ENCODE measurements at places on chromosomes 16 and 17.

- DNase-seq: no peak
These were observed 6.6 kb downstream of the NEUROD2 start for GRCh38 chr17:39600997-39601597.

- no peak for DNase-seq
These were observed 255.6 kb downstream of the HS3ST3A1 start for GRCh38 chr17:13346081-13346533.

GRCh38 chr16:24829153-24829552 lies 16.6 kb upstream of the SLC5A11 start:
- DNase-seq: no peak

- DNase-seq: no peak
These were observed 8.9 kb downstream of the UBTF start for GRCh38 chr17:44210342-44211192.

GRCh38 chr16:28040039-28040438 lies 23.5 kb downstream of the GSG1L start:
- DNase-seq: no peak

DNA sequence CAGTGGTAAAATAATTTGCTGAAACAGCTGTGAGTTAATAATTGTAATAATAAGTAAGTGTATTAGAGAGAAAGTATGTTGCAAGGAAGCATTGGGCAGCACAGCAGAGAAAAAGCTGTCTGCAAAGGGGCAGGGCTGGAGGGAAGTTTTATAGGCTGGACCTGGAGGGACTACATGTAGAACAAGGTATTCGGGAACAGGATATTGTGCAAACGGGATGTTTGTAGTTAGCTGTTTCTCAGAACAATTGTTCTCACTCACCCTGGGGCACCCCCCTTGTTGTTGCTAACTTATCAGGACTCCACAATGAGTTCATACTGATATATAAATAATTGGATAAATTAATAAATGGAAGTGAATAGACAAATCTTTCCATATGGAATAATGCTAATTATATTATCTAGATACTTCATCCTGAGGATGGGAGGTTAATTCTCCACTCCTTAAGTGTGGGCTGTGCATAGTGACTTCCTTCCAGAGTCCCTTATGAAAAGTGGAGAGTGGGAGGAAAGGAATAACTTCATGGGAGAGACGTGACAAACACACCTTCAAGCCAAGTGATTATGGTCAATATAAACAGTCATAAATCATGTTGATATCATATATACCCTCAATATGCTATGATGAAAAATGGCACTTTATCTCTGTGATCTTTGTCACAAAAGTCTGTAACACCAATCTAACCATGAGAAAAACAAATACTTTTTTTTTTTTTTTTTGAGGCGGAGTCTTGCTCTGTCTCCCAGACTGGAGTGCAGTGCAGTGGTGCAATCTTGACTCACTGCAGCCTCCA lies 85.4 kb downstream of the PPM1E start:
- no peak for DNase-seq

- DNase-seq: no peak
These were observed 42.3 kb downstream of the ABCC12 start for GRCh38 chr16:48113471-48113870.

DNA sequence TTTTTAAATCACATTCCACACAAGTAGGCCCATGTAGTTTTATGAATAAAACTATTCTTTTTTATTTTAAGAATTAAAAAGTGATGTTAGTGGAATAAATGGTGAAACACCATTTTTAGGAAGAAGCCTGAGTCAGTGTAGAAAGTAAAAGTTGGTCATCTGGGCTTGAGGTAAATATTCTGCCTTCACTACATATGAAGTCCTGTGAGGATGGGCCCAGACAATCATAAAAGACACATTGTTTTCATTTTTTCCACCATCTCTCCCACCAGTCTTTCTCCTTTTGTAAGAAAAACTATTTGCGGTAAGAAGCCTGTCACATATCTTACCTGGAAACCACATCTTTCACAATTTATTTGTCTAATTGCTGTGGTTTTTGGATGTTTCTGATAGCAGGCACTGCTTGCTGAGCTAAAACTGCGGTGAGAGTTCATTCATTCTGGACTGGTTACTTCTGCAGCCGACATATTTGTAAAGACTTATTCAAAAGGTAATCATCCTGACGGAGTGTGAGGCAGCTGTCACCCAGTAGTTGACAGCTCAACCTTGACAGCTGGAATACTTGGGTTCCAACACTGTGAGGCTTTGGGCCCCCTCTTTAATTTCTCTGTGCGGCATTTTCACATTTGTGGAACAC lies 10.6 kb upstream of the RFFL start:
- DNase-seq: no peak
